ENCODE measurements at places on chromosomes 6 and 20. TPM values are rescaled to one million over a fixed set of nuclear protein-coding genes. Genes with fewer than 3 reads are reported as not detected.

BPI gene
- not detected for polyA plus RNA-seq

AK9 gene
- polyA plus RNA-seq, result 8.2 TPM

SRSF12 gene
- polyA plus RNA-seq, result 0.41 TPM

MEI4 gene
- polyA plus RNA-seq, result 0.13 TPM

TEAD3 gene
- not detected for polyA plus RNA-seq

PPDPF gene
- polyA plus RNA-seq, result 198 TPM

C20orf202 gene
- not detected for polyA plus RNA-seq

CYP39A1 gene
- polyA plus RNA-seq, result not detected

LAMP5 gene
- 1.9 TPM for polyA plus RNA-seq

MACROD2 gene
- polyA plus RNA-seq, result 1.3 TPM

RGS19 gene
- polyA plus RNA-seq, result 202 TPM

ATP5F1E gene
- polyA plus RNA-seq, result 103 TPM

TRIM10 gene
- polyA plus RNA-seq, result not detected

PPP1R14C gene
- not detected for polyA plus RNA-seq

MOG gene
- not detected for polyA plus RNA-seq

HLA-DRB1 gene
- polyA plus RNA-seq, result 1,928 TPM

FOXP4 gene
- 2.6 TPM for polyA plus RNA-seq

PXT1 gene
- polyA plus RNA-seq, result not detected

PSORS1C1 gene
- polyA plus RNA-seq, result 0.94 TPM

SLC24A3 gene
- not detected for polyA plus RNA-seq

ELOVL2 gene
- not detected for polyA plus RNA-seq

RUNX2 gene
- 2.9 TPM for polyA plus RNA-seq

L3MBTL3 gene
- polyA plus RNA-seq, result 13.5 TPM

ECT2L gene
- 0.23 TPM for polyA plus RNA-seq

RSPO4 gene
- polyA plus RNA-seq, result not detected

RAB44 gene
- polyA plus RNA-seq, result not detected

ZBTB9 gene
- 9.0 TPM for polyA plus RNA-seq

SLC26A8 gene
- not detected for polyA plus RNA-seq

BPIFA2 gene
- not detected for polyA plus RNA-seq

CCN2 gene
- polyA plus RNA-seq, result not detected

DNAH8 gene
- polyA plus RNA-seq, result 0.94 TPM

COL19A1 gene
- 5.3 TPM for polyA plus RNA-seq

FAM83C gene
- polyA plus RNA-seq, result not detected

LKAAEAR1 gene
- 0.83 TPM for polyA plus RNA-seq

GRM1 gene
- polyA plus RNA-seq, result not detected

PRR18 gene
- not detected for polyA plus RNA-seq

TRAPPC3L gene
- polyA plus RNA-seq, result not detected

CRYBG1 gene
- polyA plus RNA-seq, result 18.1 TPM

SLC52A3 gene
- polyA plus RNA-seq, result not detected

CALHM4 gene
- not detected for polyA plus RNA-seq
